ENCODE measurements at places on chromosomes 16 and 17. TPM values are rescaled to one million over a fixed set of nuclear protein-coding genes. Genes with fewer than 3 reads are reported as not detected.

The ABCC3 gene
- total RNA-seq: 123 TPM

The CCDC102A gene
- 8.5 TPM for total RNA-seq

The NPB gene
- 0.84 TPM for total RNA-seq

The CDH5 gene
- 0.23 TPM for total RNA-seq

The TMEM88 gene
- total RNA-seq: 0.23 TPM

The WSB1 gene
- 64.1 TPM for total RNA-seq

The MT3 gene
- not detected for total RNA-seq

The SLC35G3 gene
- not detected for total RNA-seq

The HAP1 gene
- total RNA-seq: 1.5 TPM

The PKMYT1 gene
- 89.7 TPM for total RNA-seq

The CD300LG gene
- total RNA-seq: not detected

The SLX4 gene
- 4.6 TPM for total RNA-seq

The EVPL gene
- total RNA-seq: 18.5 TPM

The FN3K gene
- total RNA-seq: 9.1 TPM

The C16orf89 gene
- not detected for total RNA-seq

The KCNG4 gene
- not detected for total RNA-seq

The CA7 gene
- total RNA-seq: not detected

The UMOD gene
- not detected for total RNA-seq

The MYH1 gene
- not detected for total RNA-seq

Measured in A549 treated with GW870086 at 1 μM for 4 hours (cell line).